ENCODE measurements at places on chromosomes 7 and 10. TPM values are rescaled to one million over a fixed set of nuclear protein-coding genes. Genes with fewer than 3 reads are reported as not detected.

GRCh38 chr10:131787961-131788360, 112.8 kb upstream of the PPP2R2D start:
- DNase-seq: no peak
- no peaks in the 10 kb centered on the region for H3K36me3 ChIP-seq
- no peaks in the 10 kb centered on the region for H3K27me3 ChIP-seq
- H3K4me1 ChIP-seq: no peaks in the 10 kb centered on the region
- H3K4me3 ChIP-seq: no peak overlapping the region

DNA sequence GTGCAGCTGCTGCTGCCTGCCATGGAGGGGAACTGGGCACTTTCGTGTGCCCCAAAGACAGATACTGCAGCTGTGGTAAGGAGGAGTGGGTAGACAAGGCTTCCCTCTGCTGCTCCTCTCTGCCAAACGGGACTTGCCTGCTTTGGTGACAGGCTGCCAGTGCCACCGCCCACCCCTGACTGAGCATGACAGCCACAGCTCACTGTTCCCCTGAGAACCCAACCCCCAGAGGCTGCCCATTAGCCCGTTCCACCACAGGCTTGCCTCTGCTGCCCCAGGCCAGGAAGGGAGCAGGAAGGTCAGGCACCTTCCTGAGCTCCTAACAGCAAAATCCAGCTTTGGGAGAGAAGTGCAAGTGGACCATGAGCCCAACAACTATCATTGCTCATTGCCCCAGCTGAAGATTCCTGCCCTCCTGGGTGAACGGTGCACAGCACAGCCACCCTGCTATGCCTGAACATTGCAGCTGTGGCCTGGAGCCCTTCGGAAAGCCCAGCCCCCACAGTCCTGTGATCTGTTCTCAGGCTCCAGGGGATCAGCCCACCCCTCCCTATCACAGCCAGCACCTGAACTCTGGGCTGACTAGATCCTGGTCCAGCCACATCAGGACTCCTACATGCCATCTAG, 58.7 kb upstream of the ANTXRL start:
- H3K27me3 ChIP-seq: no peaks in the 10 kb centered on the region
- H3K27ac ChIP-seq: no peak overlapping the region
- peaks cover 5% of the 10 kb centered on the region for H3K36me3 ChIP-seq
- no peak overlapping the region for H3K4me3 ChIP-seq

GRCh38 chr10:21520509-21520908, 5.0 kb downstream of the SKIDA1 start:
- peaks cover 60% of the 10 kb centered on the region for H3K4me1 ChIP-seq
- no peaks in the 10 kb centered on the region for H3K36me3 ChIP-seq
- DNase-seq: no peak
- no peak overlapping the region for H3K27ac ChIP-seq
- H3K27me3 ChIP-seq: peaks cover 76% of the 10 kb centered on the region

DNA sequence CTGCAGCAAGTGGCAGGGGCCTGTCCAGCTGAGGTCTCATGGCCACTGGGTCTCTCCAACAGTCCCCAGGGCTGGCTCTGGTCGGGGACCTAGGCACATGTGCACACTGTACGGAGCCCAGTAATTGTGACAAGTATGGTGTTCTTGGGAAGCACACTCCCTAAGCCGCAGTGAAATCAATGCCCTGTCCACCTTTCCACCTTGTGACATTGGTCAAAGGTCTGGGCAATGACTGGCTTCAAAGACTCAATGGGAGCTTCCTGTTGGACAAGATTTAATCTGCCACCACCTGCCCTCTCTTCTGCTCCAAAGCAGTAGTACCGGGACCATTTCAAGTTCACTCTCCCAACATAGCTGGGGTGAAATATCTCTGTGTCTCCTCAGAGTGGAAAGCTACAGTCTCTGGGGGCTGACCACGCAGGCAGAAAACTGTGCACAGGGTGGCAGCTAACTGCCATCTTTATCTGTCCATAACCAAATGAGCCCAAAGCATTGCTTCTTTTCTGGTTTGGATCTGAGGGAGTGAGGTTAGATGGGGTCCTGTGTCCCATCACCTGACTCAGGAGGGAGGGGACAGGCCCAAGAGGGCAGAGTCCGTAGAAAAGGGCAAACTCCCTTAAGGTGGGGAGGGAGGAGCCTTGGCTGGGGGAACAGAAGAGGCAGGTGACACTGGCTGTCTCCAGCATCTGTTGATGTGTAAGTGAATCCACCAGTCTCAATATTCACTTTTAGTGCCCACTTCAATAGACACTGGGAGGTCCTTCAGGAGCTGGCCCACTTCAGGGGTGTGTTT, 307.7 kb downstream of the TNS3 start:
- H3K4me3 ChIP-seq: no peak overlapping the region
- H3K4me1 ChIP-seq: no peaks in the 10 kb centered on the region
- no peak for DNase-seq

GRCh38 chr10:59708816-59709394, 745 bp downstream of the SLC16A9 start:
- H3K27ac ChIP-seq: no peak overlapping the region
- H3K27me3 ChIP-seq: peaks cover 14% of the 10 kb centered on the region
- H3K4me3 ChIP-seq: peak overlapping the region; percentile 58
- DNase-seq: peak; percentile 13
- H3K36me3 ChIP-seq: no peaks in the 10 kb centered on the region
- peaks cover 15% of the 10 kb centered on the region for H3K4me1 ChIP-seq

- no peaks in the 10 kb centered on the region for H3K36me3 ChIP-seq
- no peak overlapping the region for H3K27ac ChIP-seq
- H3K4me1 ChIP-seq: no peaks in the 10 kb centered on the region
Observed at GRCh38 chr7:116999311-116999710, 46.0 kb downstream of the ST7 start.

Gene ZNF511
- 30.5 TPM for polyA plus RNA-seq

Data from B cell (primary cell).